CD4-positive, CD25-positive, alpha-beta regulatory T cell (primary cell): ENCODE measurements at places on chromosomes 16 and 17. TPM values are rescaled to one million over a fixed set of nuclear protein-coding genes. Genes with fewer than 3 reads are reported as not detected.

- no peak for DNase-seq
Observed at GRCh38 chr16:78709137-78709884, 609.9 kb downstream of the WWOX start.

GRCh38 chr17:73237714-73238113 is 24.0 kb downstream of the CPSF4L start:
- DNase-seq = no peak

PYY gene
- total RNA-seq = not detected

- no peak for DNase-seq
Observed at GRCh38 chr17:17204041-17204591, 2.0 kb downstream of the PLD6 start.

NOD2 gene
- 11.7 TPM for total RNA-seq

GRCh38 chr17:45424769-45425124 is 7.9 kb downstream of the ARHGAP27 start:
- DNase-seq = no peak

DNA sequence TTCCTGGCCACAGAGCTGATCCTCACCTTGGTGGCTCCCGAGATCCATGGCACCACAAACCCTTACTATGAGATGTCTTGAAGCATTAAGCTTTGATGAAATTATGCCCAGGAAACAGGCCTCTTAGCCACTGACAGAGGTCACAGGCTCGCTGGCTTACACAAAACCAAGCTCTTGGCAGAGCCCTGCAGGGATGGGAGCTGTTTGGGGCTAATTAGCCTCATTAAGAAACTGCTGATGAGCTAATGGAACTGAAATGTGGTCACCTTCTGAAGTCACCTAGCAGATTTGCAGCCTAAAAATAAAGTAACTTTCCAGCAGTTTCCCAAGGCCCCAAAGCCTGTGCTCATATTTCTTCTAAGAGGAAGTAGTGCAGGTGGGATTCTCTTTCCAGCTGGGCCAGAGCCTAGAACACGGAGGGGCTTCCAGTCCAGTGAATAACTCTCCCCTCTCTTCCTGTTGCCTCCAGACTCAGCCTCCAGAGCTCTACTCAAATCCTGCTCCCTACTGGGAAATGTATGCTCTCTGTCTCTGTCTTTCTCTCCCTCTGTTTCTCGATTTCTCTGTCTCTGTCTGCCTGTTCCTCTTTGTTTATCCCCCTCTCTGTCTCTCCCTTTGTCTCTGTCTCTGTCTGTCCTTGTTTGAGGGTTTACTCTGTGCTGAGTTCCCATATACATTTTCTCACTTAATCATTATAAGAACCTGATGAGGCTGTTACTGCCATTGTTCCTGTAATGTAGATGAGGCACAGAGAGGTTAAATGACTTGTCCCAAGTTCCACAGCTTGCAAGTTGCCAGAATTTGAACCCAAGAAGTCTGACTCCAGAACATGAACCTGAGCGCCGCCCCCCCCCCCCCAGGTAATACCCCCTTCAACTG is 338.9 kb downstream of the CA10 start:
- DNase-seq = no peak

GRCh38 chr16:3183445-3184139 is 4.4 kb upstream of the OR1F1 start:
- no peak for DNase-seq

CLN3 gene
- total RNA-seq = 55.2 TPM

TNP2 gene
- total RNA-seq = not detected

- no peak for DNase-seq
Observed at GRCh38 chr16:2587891-2588565, 50.2 kb downstream of the PDPK1 start.

DNA sequence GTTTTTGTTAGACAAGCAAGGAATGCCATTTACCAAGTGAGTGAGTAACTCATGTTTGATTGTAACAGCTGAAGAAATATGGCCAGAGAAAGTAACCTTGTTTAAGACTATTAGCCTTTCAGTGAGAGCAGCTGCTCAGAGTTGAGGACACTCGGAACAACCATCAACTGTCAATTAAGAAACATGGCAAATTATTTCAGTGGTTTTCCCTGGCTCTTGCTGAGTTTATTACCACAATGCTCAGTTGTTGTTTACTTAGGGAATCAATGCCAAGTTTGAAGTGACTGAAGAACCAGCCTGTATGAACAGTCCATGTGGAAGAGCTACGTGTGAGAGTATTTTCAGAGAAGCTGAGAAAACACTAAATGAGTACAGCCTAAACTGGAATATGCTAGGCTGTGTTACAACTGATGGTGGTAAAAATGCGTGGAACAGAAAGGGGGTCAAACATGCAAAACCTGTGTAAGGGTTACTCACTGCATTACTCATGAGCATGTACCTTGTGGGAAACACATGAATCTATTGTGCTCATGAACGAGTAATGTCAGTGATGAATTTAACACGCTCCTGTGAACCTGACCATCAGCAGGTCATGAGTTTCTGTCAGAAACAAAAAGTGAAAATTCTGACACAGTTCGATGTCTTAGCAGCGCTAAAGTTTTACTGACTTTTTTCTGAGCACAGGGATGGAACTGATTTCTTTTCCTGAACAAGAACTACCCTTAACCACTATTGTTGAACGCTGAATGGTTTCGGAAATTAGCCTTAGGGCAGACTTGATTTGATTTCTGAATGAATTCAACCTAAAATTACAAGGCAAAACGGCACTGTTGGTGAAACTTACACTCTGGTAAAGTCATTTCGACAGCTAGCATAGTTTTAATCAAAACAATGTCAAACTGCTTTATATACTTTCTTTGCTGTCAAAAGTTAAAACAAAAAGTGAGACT is 33.5 kb downstream of the GNA13 start:
- no peak for DNase-seq

DNA sequence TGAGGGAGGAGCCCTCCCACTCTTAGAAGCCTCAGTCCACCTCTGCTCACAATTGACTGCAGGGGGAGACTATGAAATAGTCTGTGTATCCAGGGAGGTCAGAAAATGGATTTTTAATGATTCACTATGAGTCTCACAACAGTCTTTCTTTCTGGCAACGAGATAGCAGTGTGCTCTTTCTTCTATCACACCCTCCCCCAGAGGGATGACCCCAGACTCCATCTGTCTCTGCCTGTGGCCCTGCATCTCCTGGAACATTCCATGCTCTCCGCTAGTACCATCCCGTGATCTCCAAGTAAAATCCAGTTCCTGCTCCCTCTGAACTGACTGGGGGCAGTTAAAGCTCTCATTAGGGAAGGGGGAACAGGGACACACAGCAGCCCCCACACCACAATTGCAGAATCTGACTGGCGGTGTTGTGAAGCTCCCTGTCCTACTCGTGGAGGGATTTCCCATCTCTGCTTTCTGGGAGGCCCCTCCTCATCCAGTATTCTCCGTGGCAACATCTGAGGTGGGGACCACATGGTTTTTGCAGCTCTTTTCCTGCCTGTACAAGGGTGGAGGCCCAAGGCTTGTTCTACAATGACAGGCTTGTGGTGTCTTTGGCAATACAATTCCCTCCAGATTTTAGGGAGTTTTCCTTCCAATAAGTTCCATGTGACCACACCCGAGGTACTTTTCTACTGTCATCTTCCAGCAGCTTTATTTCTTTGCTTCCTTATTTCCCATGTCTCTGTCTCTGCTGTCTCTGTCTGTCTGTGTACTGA is 19.4 kb downstream of the NATD1 start:
- DNase-seq = no peak

- no peak for DNase-seq
Observed at GRCh38 chr17:8397636-8398035, at the start of gene RNF222. Gene RNF222 (minus strand): TSS chr17:8397827. CDS start chr17:8393461, 4,366 bp downstream.

GRCh38 chr16:48612611-48613010 is 2.6 kb upstream of the N4BP1 start:
- DNase-seq = peak; percentile 14

ACADVL gene
- total RNA-seq = 277 TPM

STX1B gene
- 0.74 TPM for total RNA-seq

HS3ST3B1 gene
- 47.8 TPM for total RNA-seq

DNA sequence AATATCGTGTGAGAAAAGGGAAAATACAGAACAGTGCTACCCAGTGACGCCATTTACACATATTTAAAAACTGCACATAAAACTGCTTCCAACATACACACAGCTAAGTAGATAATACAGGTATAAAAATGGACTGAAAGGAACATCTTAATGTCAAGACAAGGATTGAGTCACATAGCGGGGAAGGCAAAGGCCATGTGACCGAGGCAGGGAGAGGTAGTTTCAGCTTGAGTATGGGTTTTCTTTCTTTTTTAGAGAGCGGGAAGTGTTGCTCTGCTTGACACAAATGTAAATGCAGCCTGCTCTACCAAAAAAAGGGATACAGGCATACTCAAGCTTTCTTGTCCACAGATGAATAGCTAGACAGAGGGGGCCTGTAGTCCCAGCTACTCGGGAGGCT is 46.5 kb downstream of the SDR42E1 start:
- DNase-seq = no peak

CX3CL1 gene
- 0.15 TPM for total RNA-seq

DNA sequence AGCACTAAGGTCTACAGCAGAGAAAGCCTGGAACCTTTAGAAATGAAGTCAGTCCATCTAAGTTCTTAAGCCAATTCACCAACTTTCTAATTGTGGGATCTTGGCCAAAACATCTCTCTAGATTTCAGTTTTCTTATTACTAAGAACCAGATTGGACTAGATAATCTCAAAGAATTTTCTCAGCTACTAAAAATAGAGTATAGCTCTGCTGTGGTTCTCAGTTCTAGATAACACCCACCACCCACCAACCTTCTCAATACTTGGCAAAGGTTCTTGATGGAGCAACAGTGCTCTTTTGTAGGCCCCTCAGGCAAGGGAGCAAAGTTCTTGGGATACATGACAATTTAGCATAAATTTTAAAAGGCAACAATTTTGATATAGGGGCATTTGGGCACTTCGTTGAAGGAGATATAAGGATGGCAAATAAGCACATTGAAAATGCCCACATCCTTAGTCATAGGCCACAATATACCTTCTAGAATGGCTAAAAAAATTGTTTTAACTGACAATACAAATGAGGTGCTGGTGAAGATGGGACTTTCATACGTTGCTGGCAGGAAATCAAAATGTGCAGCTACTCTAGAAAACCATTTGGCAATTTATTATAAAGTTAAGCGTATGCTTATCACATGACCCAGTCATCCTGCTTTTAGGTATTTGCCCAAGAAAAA is 74.4 kb upstream of the TMEM132E start:
- DNase-seq = no peak

SPNS3 gene
- 2.5 TPM for total RNA-seq

CACNG3 gene
- total RNA-seq = not detected

GDPD1 gene
- 2.9 TPM for total RNA-seq

- DNase-seq = no peak
Observed at GRCh38 chr16:1290860-1291575, 18.4 kb upstream of the UBE2I start.

DNA sequence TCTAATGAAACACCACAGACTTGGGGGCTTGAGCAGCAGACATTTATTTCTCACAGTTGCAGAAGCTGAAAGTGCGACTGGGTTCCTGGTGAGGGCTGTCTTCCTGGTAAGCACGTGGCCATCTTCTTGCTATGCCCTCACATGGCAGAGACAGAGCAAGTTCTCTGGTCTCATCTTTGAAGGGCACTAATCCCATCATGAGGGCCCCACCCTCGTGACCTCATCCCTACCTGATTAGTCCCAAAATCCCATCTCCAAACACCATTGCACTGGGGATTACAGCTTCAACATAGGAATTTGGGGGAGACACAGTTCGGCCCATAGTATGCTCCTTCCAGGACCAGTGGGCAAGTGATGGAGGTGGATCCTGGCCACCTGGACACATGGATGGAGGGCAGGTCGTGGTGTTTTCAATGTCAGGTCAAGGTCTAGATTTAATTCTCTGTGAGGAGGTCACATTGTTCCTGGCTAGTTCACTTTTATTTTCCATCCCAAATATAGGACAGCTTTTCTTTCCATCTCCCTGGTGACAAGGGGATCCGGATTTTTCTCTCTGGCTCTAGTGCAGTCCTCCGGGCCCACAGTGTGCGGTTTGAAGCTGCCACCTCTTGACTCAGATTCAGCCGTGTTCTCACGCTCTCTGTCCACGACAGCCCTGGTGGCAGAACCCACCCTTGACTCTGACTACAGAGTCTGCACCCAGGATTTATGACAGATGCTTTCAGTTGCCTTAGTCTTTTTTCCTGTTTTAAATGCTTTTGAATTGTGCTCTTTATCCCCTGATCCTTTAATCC is 160.5 kb upstream of the NOL11 start:
- DNase-seq = no peak

DNA sequence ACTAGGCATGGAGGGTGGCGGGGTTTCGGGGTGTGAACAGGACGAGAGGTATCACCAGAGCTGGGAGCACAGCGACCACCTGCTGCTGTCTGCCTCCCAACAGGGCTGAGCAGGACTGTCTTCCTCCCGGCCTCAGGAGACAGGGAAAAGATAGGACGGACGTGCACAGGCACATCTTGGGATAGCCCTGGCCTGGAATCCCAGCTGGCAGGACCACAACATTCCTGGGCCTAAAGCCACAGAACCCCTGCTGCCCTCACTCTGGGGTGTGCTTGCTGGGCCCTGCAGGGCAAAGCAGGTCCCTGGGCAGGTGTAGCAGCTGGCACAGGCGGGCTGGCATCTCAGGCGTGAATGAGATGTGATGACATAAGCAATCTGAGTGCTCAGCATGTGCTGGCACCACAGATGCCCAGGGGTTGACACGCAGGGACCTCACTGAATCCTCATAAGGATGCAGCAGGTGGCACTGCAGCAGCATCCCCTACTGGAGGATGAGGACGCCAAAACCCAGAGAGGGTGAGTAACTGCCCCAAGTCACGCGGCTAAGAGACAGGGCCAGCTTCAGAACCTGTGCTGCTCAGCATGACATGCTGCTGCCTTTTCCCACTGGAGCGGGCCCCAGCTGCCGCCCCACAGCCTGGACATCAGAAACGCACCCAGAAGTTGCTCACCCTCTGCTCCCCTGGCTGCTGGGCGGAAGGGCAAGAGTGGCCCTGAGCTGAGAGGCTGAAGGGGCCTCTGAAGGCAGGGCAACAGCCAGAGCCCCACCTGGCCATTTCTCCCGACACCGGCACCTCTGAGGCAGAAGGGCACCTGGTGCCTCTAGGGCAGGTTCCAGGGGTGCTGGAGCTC is 7.1 kb downstream of the CORO7 start:
- DNase-seq = no peak

DNA sequence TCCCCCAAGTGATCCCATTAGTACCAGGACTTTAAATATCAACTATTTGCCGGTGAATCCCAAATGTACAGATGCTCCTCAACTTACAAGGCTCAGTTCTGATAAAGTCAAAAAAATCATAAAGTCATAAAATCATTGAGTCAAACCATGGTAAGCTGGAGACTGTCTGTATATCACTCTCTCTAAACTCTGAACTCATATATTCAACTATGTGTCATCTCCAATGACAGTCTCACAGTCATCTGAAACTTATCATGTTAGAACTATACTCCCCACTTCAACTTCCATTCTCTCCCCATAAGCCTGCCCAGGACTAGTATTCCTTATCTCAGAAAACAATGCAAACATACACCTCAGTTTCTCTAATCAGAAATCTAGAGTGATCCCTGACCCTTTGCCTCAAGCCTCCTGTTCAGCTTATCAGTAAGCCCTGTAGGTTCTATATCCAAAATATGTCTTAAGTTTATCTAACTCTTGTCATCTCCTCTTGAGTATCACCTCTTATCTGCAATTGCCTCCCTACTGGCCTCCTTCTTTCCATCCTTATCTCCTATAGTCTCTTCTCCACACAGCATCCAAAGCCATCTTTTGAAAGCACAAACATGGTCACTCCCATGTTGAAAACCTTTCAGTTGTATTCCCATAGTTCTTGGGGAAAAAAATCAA is 55.0 kb downstream of the SSH2 start:
- no peak for DNase-seq

GRCh38 chr17:44197980-44198720 is 1.5 kb downstream of the ATXN7L3 start:
- DNase-seq = peak; percentile 24

- no peak for DNase-seq
Observed at GRCh38 chr16:10999300-10999699, 54.9 kb downstream of the CLEC16A start.
